Kidney (tissue), 22 donors: ENCODE measurements at places on chromosomes 6 and 20. TPM values are rescaled to one million over a fixed set of nuclear protein-coding genes. Genes with fewer than 3 reads are reported as not detected.

DNA sequence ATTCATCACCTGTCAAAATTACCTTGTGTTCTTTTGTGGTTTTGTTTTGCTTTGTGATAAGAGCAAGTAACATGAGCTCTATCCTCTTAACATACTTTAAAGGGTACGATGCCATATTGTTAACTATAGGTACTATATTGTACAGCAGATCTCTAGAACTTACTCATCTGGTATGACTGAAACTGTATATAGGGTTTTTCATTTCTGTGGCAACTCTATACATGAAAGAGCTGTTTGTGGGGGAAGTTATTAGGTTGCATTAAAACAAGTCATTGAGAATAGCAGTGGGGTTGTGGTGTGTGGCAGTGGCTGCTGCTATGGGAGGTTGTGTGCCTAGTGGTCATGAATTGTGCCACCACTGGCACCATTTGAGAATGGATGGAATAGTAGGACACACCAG is 268.4 kb downstream of the KCNQ5 start:
- H3K27ac ChIP-seq, result no peak overlapping the region
- no peak overlapping the region for H3K4me3 ChIP-seq
- DNase-seq, result no peak
- H3K36me3 ChIP-seq, result no peaks in the 10 kb centered on the region

GRCh38 chr6:74103417-74103816 is 407.4 kb downstream of the CD109 start:
- no peak overlapping the region for H3K4me3 ChIP-seq
- no peaks in the 10 kb centered on the region for H3K36me3 ChIP-seq
- H3K27me3 ChIP-seq, result no peaks in the 10 kb centered on the region
- no peaks in the 10 kb centered on the region for H3K4me1 ChIP-seq
- no peak overlapping the region for H3K27ac ChIP-seq

- H3K27ac ChIP-seq, result no peak overlapping the region
- no peaks in the 10 kb centered on the region for H3K27me3 ChIP-seq
- no peaks in the 10 kb centered on the region for H3K36me3 ChIP-seq
- H3K4me1 ChIP-seq, result no peaks in the 10 kb centered on the region
These were observed 12.9 kb upstream of the BEND3 start for GRCh38 chr6:107128175-107128574.

- peaks cover 7% of the 10 kb centered on the region for H3K4me1 ChIP-seq
- H3K4me3 ChIP-seq, result no peak overlapping the region
- H3K36me3 ChIP-seq, result no peaks in the 10 kb centered on the region
- no peak overlapping the region for H3K27ac ChIP-seq
- H3K27me3 ChIP-seq, result peaks cover 32% of the 10 kb centered on the region
These were observed 830 bp upstream of the CYP24A1 start for GRCh38 chr20:54174457-54175175.

- no peaks in the 10 kb centered on the region for H3K4me1 ChIP-seq
- no peak overlapping the region for H3K27ac ChIP-seq
- no peak for DNase-seq
- no peaks in the 10 kb centered on the region for H3K27me3 ChIP-seq
- H3K36me3 ChIP-seq, result no peaks in the 10 kb centered on the region
- no peak overlapping the region for H3K4me3 ChIP-seq
These were observed 20.2 kb upstream of the SLC22A3 start for GRCh38 chr6:160327981-160328380.

DNA sequence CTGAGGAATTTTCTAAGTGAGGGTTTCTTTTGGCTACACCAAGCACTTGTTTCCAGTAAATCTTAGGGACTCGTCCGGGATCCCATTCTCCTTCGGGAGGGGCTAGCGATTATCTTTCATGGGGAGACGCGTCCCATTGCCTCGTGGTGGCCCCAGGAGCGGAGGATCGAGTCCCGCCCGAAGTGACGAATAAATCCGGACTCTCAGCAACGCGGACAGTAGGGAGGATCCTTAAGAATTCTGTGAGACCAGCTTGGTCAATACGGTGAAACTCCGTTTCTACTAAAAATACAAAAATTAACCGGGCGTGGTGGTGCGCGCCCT is 69.1 kb upstream of the PRSS16 start:
- DNase-seq, result no peak
- peak overlapping the region; percentile 91 for H3K4me3 ChIP-seq
- no peaks in the 10 kb centered on the region for H3K4me1 ChIP-seq
- no peaks in the 10 kb centered on the region for H3K36me3 ChIP-seq
- no peaks in the 10 kb centered on the region for H3K27me3 ChIP-seq

- no peak overlapping the region for H3K27ac ChIP-seq
- H3K4me1 ChIP-seq, result no peaks in the 10 kb centered on the region
- no peaks in the 10 kb centered on the region for H3K27me3 ChIP-seq
- DNase-seq, result no peak
- no peak overlapping the region for H3K4me3 ChIP-seq
- H3K36me3 ChIP-seq, result no peaks in the 10 kb centered on the region
These were observed 62.1 kb downstream of the OTOR start for GRCh38 chr20:16810216-16810615.

DNA sequence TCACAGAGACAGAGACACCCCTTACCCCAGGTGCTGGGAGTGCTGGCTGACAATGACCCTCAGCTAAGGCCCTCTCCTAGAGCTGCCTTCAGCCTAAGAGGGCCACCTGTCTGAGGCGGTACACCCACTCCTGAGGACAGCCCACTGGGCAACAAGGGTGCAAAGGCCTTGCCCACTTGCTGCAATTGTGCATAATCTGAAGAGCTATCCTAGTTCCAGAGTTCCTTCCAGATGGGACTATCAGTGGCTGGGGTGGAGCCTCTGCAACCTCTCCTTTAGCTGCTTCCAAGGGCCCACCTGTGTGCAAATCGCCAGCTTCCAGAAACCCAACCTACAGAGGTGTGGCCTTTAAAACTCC is 87.5 kb downstream of the PREX1 start:
- H3K4me3 ChIP-seq, result no peak overlapping the region
- H3K36me3 ChIP-seq, result no peaks in the 10 kb centered on the region
- H3K27ac ChIP-seq, result no peak overlapping the region
- no peak for DNase-seq
- no peaks in the 10 kb centered on the region for H3K4me1 ChIP-seq
- no peaks in the 10 kb centered on the region for H3K27me3 ChIP-seq

DNA sequence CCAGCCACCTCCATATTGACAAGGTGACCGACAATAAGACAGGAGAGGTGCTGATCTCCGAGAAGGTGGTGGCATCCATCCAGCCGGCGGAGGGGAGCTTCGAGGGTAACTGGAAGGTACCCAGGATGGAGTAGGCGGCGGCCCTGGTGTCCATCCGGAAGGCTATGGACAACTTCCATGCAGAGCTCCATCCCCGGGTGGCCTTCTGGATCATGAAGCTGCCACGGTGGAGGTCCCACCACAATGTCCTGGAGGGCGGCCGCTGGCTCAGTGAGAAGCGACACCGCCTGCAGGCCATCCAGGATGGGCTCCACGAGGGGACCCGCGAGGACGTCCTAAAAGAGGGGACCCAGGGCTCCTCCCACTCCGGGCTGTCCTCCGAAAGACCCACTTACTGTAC is 17.0 kb downstream of the DEFB115 start:
- no peaks in the 10 kb centered on the region for H3K36me3 ChIP-seq
- no peak overlapping the region for H3K4me3 ChIP-seq
- H3K27ac ChIP-seq, result no peak overlapping the region
- H3K27me3 ChIP-seq, result no peaks in the 10 kb centered on the region

DNA sequence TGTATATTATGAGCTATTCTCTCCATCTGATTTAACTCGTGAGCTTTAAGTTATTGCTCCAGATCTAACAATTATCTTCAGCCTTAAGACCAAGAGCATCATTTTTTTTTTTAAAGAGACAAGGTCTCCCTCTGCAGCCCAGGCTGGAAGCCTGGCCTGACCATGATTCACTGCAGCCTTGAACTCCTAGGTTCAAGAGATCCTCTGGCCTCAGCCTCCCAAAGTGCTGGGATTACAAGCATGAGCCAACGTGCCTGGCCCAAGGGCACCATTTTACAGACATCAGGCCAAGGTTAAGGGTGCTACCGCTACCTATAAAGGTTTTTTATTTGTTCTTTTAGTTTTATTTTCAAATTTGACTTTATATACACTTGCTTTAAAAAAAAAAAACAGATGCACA is 2.3 kb downstream of the SUPT3H start:
- H3K4me1 ChIP-seq, result peaks cover 3% of the 10 kb centered on the region
- no peak overlapping the region for H3K27ac ChIP-seq
- H3K4me3 ChIP-seq, result no peak overlapping the region
- no peaks in the 10 kb centered on the region for H3K27me3 ChIP-seq

DNA sequence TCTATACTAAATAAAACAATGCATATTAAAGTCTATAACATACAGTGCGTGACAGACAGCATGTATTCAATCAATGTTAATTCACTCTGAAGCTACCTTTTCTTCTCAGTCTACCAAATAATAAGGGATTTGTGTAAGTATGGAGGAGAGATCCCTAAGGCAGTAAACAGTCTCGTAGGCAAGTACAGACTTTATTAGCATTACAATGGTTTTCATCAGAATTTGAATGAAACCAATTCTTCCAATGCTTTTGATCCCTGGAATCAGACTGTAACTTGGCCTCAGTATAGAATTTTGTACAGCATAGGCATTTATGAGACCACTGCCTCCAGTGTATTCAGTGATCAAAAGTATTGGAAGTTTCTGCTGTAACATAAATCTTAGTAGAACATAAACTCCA is 19.5 kb downstream of the LYRM4 start:
- no peaks in the 10 kb centered on the region for H3K27me3 ChIP-seq
- no peak for DNase-seq
- H3K4me1 ChIP-seq, result no peaks in the 10 kb centered on the region
- H3K27ac ChIP-seq, result no peak overlapping the region

GRCh38 chr20:47727170-47727880 is 58.0 kb downstream of the SULF2 start:
- H3K4me1 ChIP-seq, result no peaks in the 10 kb centered on the region
- no peaks in the 10 kb centered on the region for H3K27me3 ChIP-seq
- no peaks in the 10 kb centered on the region for H3K36me3 ChIP-seq
- H3K4me3 ChIP-seq, result no peak overlapping the region
- no peak overlapping the region for H3K27ac ChIP-seq

GRCh38 chr6:35757456-35758123 is 18.8 kb upstream of the CLPSL2 start:
- no peak overlapping the region for H3K27ac ChIP-seq
- DNase-seq, result peak; percentile 46
- no peaks in the 10 kb centered on the region for H3K4me1 ChIP-seq

DNA sequence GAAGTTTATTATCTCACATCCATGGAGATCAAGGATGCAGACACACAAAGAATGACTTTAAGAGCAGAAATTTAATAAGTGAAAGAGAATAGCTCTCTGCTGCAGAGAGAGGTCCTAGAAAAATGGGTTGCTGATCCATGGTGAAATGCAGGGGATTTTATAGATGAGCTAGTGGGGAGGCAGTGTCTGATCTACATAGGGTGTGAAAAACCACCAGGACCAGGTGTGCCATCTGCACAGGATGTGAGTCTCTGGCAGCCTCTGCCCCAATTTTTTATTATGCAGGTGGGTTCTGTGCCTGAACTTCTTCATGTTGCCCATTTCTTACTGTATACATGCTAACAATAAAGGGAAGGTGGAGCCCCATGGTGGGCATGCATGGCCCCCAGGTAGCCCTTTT is 19.9 kb upstream of the NANP start:
- H3K4me1 ChIP-seq, result no peaks in the 10 kb centered on the region
- DNase-seq, result no peak
- no peak overlapping the region for H3K27ac ChIP-seq
- no peaks in the 10 kb centered on the region for H3K27me3 ChIP-seq
- H3K4me3 ChIP-seq, result no peak overlapping the region

DNA sequence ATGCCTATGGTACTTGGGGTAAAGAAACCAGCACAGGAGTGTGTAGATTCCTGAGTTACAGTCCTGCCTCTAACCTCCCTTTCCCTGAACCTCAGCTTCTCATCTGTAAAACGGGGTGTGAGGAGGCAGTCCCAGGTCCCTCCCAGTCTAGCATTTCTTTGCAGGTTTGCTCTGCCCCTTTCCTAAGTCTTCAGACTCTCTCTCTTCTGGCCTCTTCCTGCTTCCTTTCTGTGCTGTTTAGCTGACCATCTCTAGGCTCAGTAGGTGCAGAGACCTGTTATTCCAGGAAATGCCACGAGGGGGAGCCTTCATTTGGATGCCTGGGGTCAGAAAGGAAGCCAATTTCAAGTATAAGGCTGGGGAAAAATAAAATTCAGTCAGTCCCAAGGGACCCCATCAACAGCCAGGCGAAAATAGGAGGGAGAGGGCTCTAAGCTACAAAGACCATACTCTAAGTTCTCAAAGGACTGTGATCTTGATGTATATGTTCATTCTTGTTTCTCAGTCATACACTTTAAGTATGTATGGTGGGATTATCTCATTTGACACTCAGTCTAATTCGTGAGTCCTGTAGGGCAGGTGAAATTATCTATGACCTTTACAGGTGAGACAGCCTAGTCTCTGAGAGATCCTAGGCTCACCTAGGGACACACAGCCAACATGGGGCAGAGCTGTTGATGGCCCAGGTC is 89.1 kb downstream of the NCR2 start:
- peaks cover 6% of the 10 kb centered on the region for H3K27me3 ChIP-seq
- H3K4me3 ChIP-seq, result no peak overlapping the region
- no peaks in the 10 kb centered on the region for H3K36me3 ChIP-seq
- H3K27ac ChIP-seq, result no peak overlapping the region
- H3K4me1 ChIP-seq, result no peaks in the 10 kb centered on the region

DNA sequence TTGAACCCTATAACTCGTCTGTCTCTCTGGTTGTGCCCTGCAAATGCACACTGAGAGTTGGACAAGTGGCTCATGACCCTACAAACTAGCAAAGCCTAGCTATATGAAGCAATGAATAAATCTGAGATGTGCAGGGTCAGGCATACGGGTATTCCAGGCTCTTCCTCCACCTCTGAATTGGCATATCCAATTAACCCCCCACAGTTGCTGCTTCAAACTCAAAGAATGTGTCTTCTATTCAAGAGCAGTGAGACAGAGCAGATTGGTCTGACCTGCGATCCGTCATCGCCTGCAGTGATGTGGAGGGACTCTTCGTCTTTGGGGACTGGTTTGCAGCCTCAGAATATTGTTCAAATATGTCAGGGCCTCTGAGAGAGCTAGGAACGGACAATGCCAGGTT is 59.8 kb downstream of the LAMP5 start:
- no peaks in the 10 kb centered on the region for H3K36me3 ChIP-seq

DNA sequence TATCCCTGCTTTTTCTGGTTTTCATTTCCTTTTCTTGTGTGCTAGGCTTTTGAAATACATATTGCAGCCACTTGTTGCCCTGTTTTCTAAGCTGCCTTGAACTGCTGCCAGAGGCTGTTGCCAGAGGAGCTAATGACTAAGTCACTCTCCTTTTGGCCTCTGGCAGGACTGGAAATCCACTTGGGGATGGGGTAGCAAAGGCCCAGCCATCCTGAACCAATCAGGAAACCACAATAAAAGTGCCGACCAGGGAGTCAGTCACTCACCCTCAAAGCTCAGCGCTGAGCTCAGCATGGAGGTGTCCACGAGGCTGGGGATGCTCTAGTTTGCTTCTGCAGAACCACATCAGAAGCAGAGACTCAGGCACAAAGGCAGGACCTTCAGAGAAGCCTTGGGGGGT is 813.0 kb downstream of the DHX35 start:
- DNase-seq, result no peak
- H3K4me3 ChIP-seq, result no peak overlapping the region
- no peaks in the 10 kb centered on the region for H3K27me3 ChIP-seq
- no peak overlapping the region for H3K27ac ChIP-seq
- peaks cover 6% of the 10 kb centered on the region for H3K4me1 ChIP-seq

WFDC11 gene
- total RNA-seq, result not detected

TP53TG5 gene
- total RNA-seq, result not detected

SLC52A3 gene
- total RNA-seq, result 10.9 TPM

SLC22A3 gene
- total RNA-seq, result 6.4 TPM

SAMD10 gene
- 7.9 TPM for total RNA-seq

IL17F gene
- total RNA-seq, result not detected

OPRM1 gene
- not detected for total RNA-seq

OPRL1 gene
- total RNA-seq, result 1.2 TPM

SLC17A3 gene
- total RNA-seq, result 14.0 TPM

SNX14 gene
- total RNA-seq, result 100 TPM

SYNJ2 gene
- total RNA-seq, result 15.8 TPM

OR12D3 gene
- not detected for total RNA-seq

HLA-DQA2 gene
- 6.4 TPM for total RNA-seq

DUSP15 gene
- 13.2 TPM for total RNA-seq

FOXS1 gene
- 2.1 TPM for total RNA-seq

OLIG3 gene
- not detected for total RNA-seq
